Activated naive CD8-positive, alpha-beta T cell treated with anti-CD3 and anti-CD28 coated beads for 36 hours (primary cell): ENCODE measurements at places on chromosomes 3 and 15. TPM values are rescaled to one million over a fixed set of nuclear protein-coding genes. Genes with fewer than 3 reads are reported as not detected.
A peak's percentile ranks its signal among the peaks of the same experiment; 100 is the strongest.

The NXPE3 gene
- 22.5 TPM for total RNA-seq

The MGLL gene
- total RNA-seq = 0.29 TPM

The MAP6D1 gene
- total RNA-seq = 6.5 TPM

DNA sequence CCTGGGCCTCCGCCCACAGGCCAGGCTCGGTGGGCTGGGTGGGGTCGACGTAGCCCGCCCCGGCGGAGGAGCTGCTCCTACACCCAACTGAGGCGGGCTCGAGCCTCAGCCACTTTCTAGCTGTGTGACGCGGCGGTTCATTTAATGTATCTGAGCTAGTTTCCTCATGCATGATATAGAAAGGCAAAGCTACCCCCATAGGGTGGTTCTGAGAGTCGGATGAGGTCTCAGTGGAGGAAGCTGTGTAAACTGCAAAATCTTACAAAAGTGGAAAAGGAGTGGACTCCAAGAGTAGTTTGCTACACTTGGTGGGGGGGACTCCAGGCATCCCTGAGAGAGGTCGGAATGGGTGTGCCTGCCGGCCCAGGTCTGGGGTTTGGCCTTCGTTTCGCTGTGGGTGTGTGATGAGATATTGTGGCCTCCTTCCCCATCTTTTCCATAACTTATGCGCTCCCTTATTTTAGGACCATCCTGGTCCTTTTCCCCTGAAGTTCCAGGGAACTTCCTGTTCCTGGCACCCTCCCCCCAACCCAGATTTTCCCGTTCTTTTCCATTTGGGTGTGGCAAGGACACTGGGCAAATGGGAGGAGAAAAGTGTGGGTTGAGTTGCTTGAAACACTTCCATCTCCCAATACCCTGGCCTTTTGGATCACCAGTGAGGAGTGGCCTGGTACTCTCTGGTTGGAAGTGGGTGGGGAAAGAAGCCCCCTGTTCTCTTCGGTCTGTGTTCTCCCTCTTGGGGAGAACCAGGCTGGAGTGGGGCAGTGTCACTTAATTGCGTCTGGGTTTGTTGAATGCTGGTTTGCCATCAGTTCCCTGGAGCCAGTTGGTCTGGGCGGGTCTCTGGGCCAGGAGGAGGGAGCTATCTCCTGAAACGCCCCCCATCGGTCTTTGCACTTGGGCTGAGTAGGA lies 1.1 kb downstream of the PDIA5 start:
- DNase-seq = peak; percentile 43

The RARRES1 gene
- total RNA-seq = not detected

The HYKK gene
- 2.1 TPM for total RNA-seq

- no peak for DNase-seq
These were observed 354.9 kb upstream of the ATP11B start for GRCh38 chr3:182438398-182438797.

DNA sequence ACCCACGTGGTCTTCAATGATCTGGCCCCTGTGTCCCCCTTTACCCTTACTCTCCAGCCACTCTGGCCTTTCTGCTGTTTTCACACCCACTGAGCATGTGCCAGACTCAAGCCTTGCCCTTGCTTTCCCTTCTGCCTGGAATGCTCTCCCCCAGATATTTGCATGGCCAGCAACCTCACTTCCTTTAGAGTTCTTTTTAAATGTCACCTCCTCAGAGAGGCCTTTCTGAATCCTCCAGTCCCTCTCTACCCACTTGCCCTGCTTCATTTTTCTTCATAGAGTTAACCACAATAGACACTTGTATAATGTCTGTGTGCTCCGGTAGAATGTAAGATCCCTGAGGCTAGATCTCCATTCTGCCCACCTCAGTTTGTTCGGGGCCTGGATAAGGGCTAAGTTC lies 39.4 kb upstream of the TIPARP start:
- no peak for DNase-seq

- no peak for DNase-seq
These were observed 29.6 kb downstream of the SH3GL3 start for GRCh38 chr15:83476708-83477107.

GRCh38 chr3:58093574-58094195 lies 85.5 kb downstream of the FLNB start:
- DNase-seq = no peak

- no peak for DNase-seq
These were observed 60.2 kb upstream of the ACP3 start for GRCh38 chr3:132256989-132257388.

The SLCO2A1 gene
- total RNA-seq = not detected

- DNase-seq = no peak
These were observed 751.0 kb downstream of the VGLL3 start for GRCh38 chr3:86239946-86240345.

DNA sequence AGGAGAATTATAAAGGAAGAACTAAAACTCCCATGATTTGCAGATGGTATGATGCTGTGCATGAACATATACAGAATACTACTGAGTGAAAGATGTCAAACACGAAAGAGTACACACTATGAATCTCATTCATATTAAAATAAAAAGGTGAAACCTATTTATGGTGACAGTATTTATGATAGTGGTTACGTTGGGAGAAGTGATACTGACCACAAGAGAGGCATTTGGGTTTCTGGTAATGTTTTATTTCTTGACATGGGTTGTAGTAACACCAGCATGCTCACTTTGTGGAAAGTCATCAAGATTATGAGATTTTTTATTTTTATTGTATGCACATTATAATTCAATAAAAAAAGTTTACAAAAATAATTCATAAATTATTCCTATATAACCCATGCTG lies 324.0 kb downstream of the GAP43 start:
- DNase-seq = no peak

The TGM4 gene
- not detected for total RNA-seq

DNA sequence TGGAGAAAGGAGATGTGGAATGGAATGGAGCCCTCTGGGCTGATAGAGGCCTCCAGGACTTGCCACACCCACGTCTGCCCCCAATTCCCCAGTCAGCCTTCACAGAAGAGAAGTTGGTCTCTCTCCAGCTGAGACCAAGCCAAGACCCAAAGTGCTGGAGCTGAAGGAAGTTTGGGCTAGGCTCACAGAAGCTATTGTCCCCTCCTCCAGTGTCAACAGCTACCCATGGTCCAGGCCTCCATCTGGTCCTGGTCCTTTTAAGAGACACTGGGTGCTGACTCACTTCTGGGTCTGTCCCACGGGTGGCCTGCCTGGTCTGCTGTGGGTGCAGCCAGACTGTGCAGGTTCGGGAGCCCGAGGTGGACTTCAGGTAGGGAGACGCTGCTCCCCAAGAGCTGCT lies 179.8 kb downstream of the APBA2 start:
- no peak for DNase-seq

GRCh38 chr3:56988458-56989168 lies 71.9 kb upstream of the SPATA12 start:
- DNase-seq = peak; percentile 56

- no peak for DNase-seq
These were observed 400.2 kb downstream of the CNTN3 start for GRCh38 chr3:74214286-74214685.

The LRRN1 gene
- 2.7 TPM for total RNA-seq

- DNase-seq = no peak
These were observed 68.9 kb downstream of the KLF15 start for GRCh38 chr3:126288314-126288713.

The NR2F2 gene
- total RNA-seq = not detected

DNA sequence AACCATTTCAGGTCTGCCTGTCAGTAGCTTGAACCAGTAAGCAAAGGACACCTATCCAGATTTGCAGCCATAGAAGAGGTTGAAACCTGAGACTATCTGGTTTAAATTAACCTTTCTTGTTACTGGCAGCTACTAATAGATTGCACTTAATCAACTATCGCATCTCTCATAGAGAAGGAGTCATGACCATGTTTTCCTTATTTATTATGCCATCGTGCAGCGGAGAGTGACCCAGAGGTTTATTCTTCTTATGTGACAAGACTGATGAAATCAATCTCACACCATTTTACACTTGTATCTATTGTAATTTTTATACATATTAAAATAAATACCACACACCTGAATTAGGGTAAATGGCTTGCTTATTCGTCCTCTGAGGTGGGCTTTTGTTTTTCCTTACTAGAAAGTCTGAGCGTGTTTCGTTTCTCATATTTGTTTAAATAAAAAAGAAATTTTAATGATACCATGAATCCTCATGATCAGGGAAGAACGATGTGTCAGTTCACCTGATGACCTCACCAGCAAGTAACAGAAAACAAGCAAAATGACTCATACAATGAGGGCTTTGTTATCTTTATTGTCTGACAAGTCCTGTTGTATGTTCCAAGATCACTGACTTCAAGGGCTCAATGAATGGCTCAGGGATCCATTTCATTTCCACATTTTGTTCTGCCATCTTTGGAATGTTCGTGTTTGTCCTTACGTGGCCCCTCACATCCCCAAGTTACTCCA lies 379.5 kb upstream of the DPH6 start:
- no peak for DNase-seq

- no peak for DNase-seq
These were observed 22.3 kb upstream of the SLC12A8 start for GRCh38 chr3:125234831-125235230.

- DNase-seq = no peak
These were observed 2.9 kb downstream of the USP50 start for GRCh38 chr15:50543556-50543955.

DNA sequence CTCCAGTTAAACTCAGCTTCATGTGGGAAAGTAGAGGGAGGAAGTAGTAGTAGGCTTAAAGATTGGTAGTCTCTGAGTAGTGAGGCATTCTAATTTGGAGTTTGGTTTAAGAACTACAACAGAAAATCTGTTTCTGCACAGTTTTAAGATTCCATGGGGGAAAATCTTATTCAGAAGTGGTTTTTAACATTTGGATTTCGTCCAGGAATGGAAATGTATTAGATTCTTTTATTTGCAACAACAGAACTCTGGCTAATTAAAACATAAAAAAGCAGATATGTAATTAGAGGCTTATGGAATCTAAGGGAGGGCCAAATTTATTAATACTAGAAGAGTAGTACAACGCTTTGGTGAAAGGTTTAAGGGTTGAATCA lies 36.0 kb downstream of the NECTIN3 start:
- DNase-seq = no peak

GRCh38 chr3:46027021-46027705 lies at the start of gene XCR1:
Gene XCR1, minus strand, starts transcription at chr3:46027483. Its CDS starts 5,536 bp downstream, at chr3:46021947.
- DNase-seq = no peak

The ALDH1A2 gene
- 0.35 TPM for total RNA-seq

GRCh38 chr15:23839893-23840474 lies 152.9 kb upstream of the NDN start:
- DNase-seq = no peak

DNA sequence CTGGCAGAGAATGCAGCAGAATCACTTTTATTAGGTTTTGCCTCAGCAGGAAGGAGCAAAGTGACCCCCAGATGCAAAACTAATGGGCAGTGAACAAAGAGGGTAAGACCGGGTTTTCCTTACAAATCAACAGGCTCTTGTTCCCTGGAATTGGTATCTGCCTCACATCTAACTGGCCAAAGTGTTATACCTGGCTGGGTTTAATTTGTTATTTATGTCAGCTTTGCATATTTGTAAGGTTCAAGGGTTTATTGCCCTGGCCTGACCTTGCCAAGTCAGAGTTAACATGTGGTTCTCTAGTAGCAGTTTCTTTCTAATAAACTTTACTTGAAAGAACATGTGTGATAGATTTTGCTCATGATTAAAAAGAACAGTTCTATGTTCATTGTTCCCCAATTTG lies 431.7 kb upstream of the NR2F2 start:
- DNase-seq = no peak

- no peak for DNase-seq
These were observed 35.8 kb upstream of the UMPS start for GRCh38 chr3:124694486-124694885.

GRCh38 chr3:156693166-156693565 lies 18.8 kb downstream of the TIPARP start:
- DNase-seq = no peak

The ADGRG7 gene
- total RNA-seq = not detected

DNA sequence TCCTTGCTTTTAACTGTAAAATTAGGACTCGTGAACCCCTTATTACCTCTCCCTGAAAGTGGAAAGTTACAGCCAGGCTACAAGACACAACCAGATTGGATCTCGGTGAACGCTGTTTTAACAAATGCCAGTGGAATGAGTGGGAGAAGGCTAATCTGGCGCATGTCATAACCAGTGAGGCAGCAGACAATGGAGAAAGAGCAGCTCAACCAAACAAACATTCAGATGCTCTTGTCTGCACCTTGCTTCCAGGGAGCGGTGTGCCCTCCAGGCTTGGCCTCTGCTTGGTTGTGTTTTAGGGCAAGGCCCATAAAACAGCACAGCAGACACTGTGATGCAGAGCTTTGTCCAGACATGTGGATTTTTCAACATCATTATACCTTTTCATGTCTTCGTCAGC lies 45.9 kb upstream of the ATP1B3 start:
- DNase-seq = no peak

- DNase-seq = no peak
These were observed 762 bp upstream of the ARL6 start for GRCh38 chr3:97763586-97764406.
